Activated CD8-positive, alpha-beta memory T cell treated with anti-CD3 and anti-CD28 coated beads for 1 hour (primary cell): ENCODE measurements at places on chromosomes 6 and 20.

GRCh38 chr6:49384904-49385303, 78.1 kb downstream of the MMUT start:
- DNase-seq: no peak

DNA sequence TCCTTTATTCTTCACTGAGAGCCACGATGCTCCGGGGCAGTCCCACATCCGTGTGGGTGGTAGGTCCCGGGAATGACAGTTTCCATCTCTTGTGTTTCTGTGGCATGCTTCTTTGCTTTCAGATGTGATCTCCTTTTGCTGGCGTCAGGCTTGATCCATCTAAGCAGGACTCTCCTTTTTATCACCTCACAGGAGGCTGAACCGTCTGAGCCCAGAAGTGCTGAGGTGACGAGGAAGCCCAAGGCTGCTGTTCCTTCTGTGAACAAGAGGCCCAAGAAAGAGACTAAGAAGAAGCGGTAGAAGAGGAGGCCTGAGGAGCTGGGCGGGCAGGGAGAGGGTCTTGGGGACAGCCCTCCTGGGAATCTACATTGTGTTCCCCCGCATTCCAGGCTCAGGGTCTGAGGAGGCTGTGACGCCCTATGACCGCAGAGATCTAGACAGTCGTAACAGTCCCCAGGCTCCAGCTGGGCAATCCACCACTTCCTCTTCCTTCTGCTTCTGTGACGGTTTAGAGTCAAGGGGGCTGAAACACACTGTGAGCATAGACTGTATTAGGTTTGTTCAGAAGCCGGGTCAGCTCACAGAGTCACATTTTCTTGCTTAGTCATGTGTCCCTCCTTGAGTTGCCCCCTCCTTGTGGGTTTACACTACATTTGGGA, 26.8 kb downstream of the MANBAL start:
- no peak for DNase-seq

DNA sequence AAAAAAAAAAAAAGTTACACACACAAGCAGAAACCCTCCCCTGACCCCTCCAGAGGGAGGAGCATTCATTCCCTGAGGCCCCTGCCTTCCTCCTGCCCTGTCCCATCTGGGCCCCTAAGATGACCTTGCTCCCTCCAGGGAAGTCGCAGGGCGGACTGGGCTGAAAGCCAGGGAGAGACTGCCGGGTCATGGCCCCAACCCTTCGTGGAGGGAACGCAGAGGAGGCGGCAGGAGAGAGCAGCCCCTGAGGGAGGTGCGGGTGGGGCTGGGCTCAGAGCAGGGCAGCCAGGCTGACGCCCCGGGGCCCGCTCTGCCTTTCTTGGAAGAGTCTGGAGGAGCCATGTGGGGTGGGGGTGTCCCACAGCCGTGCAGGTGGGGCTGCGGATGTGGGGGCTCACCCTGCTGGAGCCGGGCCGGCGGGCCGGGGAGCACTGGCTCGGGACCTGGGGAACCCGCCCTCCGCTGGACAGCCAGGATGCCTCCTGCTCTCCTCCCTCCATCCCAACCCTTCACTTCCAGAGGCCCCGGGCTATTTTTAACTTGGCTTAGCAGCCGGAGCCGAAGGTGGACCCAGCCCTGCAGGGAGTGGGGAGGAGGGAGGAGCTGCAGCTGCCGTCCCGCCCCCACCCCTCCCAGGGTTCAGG, 15.0 kb upstream of the ABHD16B start:
- DNase-seq: no peak

GRCh38 chr6:16729183-16729691, 32.0 kb downstream of the ATXN1 start:
- no peak for DNase-seq

GRCh38 chr20:58424218-58424969, 35.4 kb downstream of the VAPB start:
- DNase-seq: no peak

GRCh38 chr6:73679009-73679408, 17.0 kb upstream of the CD109 start:
- no peak for DNase-seq

- no peak for DNase-seq
Measured at GRCh38 chr6:36095497-36096391, 34.6 kb upstream of the MAPK13 start.

GRCh38 chr6:157281570-157281969, 41.7 kb downstream of the TMEM242 start:
- DNase-seq: no peak

DNA sequence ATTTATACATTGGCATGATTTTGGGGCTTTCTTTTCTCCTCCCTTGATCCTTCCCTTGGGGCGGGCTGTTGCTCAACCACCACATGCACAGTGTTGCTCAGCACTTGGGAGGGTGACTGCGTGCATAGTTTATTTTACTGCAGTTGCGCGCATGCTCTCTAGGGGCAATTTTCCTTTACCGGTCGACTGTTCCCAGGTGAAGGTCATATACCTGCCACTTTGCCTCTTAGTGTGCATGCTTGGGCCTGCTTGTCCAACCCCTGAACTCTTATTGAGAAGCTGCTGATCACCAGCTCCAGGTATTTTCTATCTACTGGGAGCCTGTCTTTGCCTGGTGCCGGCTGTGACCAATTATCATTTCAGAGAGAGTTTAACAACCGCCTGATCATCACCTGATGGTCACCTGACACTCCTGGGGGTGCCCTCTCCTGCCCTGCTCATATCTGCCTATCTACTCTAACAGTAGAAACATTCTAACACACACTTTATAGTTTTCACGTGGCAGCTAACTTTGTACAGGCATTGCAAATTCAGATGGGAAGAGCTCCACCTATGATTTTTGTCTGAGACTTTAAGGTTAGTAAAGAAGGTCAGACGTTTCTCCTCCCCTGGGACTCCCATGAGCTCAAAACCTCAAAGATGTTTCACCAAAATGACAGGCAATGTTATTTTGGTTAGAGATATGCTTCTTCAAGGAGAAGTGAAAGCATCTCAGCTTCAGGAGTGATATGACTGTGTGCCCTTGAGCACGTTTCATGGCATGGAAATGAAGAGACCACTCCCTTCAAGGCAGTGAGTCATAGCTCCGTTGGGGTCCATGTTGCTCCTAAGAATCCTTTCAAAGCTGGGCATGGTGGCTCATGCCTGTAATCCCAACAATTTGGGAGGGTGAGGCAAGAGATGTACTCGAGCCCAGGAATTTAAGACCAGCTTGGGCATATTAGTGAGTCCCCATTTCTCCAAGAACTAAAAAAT, 227.5 kb upstream of the MYLIP start:
- no peak for DNase-seq

DNA sequence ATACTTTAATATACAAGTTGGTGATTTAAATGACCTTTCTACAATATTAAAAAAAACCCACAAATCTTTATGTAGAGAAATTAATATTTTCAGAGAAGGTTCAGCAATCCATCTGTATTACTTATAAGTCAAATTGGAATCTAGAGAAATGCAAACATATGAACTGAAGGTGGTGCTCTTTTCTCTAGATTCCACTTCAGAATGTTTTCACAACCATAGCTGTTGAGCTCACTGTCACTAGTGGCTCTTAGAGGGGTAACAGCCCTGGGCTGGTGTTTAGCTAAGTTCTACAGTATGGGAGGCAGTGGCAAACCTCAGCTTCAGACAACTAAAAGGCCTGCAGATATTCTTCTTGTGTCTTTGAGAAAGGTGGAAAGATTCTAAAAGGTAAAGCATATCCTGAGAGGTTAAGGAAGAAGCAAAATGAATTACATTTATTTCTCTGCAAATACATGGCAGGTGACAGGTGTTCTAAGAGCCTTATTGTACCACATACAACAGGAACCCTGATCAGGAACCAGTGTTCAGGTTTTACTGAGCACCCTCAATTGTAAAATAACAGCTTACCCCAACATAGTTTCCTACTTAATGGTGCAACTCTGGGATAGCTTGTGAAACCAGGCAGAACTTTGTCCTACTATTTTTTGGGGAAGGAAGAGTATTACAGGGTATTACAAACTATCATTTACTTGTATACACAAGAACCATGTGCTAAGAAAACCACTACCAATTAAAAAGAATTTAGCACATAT, 56.6 kb upstream of the SAMHD1 start:
- DNase-seq: no peak

DNA sequence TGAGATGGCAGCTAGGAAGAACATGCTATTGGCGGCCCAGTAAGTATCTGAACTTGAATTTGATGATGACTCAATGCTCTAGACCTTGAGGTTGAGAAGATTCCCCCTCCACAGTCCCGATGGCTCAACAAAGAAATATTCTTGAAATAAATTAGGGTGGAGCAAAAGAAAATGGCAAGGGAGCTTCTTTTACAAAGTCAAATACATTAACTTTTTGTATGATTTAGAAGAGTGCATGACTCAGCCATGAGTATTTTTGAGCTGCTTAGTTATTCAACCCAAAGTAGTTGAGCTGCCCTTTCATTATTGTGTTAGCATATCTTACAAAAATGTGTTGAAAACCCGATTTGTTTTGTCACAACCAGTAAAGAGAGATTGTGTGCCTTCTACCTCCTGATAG, 7.6 kb downstream of the TFAP2C start:
- no peak for DNase-seq

- no peak for DNase-seq
Measured at GRCh38 chr6:170445971-170446370, 107.1 kb downstream of the PSMB1 start.

DNA sequence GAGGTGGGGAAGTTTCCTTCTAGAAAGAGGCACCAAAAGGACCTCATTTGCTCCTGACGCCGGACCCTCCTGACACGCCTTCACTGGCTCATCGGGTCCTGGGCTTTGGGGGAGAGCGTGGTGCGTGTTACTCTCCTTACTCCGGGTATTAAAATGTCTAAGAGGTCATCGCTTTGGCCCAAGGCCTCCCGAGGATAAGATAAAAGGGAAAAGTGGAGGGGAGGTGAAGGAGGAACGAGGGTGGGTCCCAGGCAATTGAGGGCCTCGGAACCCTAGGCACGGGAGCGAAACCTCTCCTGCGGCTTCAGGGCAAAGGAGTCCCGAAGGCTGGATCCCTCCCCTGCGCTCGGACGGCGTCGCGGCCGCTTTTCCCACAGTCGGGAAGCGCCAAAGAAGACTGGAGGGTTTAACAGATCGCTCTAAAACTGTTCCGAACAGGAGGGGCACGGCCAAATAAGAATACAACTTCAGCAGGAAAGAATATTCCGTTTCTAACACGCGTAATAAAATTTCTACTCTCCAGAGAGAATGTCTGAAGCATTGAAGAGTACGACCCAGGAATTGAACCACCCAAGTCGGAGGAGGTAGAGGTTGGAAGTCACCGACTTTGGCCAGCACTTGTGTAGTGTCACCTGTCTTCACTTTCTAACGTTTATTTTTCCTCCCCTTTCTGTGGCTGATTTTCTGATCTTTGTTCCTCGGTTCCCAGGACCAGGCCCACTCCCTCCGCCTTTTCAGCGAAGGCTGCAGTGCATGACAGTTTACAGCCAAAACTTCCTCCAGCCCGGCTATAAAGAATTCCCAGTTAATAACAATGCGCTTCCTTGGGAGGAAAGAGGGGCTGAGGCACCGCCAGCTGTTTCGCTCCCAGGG, 2.1 kb upstream of the TBXT start:
- DNase-seq: no peak

DNA sequence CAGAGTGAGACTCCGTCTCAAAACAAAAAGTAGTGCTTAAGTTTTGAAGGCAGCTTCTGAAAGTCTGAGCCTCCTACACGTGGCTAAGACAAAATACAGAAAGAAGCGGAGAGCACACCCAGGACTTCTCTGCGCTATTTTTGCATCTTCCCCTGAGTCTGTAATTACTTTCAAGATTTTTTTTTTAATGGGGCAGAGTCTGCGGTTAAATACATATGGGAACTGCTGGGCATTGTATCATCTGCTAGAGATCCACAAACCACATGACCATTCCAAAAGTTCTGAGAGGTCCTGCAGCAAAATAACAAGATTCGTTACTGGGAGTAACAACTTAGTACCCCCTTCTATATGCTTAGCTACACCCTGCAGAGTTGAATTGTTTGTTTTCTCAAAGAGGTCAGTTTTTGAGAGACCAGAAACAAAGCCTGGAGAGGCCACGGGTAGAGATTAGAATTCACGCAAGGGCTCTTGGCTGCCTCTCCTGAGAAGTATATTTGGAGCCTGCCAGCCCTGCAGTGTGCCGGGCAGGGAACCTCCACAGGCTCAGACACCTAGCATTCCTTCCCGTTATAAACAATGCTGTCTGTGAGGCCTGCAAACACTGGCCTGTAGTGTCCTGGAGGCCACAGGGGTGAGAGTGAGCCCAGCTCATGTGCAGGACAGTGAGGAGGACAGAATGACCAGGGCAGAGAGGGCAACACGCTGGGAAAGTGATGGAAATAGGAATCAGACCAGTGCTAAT, 48.2 kb upstream of the FAM50B start:
- no peak for DNase-seq

GRCh38 chr6:110654096-110654820, 161.0 kb downstream of the CDK19 start:
- no peak for DNase-seq

DNA sequence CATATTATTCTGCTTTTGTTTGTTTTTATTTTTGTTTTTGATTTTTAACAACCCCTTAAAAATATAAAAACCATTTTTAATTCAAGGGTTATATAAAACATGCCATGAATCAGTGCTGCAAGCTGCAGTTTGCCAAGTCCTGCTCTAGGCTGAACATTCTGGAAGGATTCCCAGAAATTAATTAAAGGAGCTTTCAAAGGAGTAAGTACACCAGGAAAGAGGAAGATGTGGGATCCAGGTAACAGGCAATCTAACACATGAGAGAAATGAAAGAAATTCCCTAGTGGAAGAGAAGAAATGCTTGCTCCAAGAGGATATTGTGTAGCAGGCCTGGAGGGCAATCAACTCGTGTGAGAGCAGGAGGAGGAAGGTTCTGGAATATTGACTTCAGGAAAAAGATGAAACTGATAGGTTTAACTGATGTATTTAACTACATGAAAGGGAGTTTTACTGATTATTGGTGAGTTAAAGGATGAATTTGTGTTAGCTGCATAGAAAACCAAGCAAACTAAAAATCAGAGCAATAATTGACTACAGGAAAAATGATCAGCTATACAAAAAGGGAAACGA, 146.0 kb upstream of the PHACTR1 start:
- DNase-seq: no peak

DNA sequence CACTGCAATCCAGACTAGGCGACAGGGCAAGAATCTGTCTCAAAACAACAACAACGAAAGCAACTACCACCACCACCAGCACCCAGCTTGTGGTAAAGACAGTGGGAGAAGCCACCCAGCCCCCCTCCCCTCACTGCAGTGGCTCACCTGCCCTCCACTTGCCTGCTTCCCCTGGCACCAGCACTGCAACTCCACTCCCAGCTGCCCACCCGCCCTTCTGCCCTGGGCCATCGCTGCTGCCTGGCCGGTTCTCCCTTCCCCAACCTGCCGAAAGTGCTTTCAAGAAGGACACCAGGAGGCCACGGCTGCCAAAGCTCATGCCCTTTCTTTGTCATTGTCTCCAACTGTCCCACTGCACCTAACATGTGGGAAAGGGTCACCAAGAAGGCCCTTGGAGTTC, 94.7 kb upstream of the AGPAT4 start:
- DNase-seq: no peak

DNA sequence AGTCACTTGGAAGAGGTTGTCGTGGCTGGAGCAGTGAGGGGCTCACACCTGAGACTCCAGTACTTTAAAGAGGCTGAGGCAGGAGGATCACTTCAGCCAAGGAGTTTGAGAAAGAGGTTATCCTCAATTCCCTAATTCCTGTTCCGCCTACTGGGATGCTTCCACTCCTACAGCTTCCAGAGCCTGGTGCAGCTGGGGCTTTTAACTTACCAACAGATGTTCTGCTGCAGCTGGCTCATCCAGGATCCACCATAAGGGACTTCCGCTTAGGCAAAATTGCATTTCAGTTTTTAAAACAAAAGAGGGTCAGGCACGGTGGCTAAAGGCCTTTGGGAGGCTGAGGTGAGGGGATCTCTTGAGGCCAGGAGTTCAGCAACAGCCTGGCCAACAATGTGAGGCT, 59.1 kb upstream of the CDYL start:
- DNase-seq: no peak
